Fibroblast of mammary gland (primary cell): ENCODE measurements at places on chromosomes 7 and 10.

DNA sequence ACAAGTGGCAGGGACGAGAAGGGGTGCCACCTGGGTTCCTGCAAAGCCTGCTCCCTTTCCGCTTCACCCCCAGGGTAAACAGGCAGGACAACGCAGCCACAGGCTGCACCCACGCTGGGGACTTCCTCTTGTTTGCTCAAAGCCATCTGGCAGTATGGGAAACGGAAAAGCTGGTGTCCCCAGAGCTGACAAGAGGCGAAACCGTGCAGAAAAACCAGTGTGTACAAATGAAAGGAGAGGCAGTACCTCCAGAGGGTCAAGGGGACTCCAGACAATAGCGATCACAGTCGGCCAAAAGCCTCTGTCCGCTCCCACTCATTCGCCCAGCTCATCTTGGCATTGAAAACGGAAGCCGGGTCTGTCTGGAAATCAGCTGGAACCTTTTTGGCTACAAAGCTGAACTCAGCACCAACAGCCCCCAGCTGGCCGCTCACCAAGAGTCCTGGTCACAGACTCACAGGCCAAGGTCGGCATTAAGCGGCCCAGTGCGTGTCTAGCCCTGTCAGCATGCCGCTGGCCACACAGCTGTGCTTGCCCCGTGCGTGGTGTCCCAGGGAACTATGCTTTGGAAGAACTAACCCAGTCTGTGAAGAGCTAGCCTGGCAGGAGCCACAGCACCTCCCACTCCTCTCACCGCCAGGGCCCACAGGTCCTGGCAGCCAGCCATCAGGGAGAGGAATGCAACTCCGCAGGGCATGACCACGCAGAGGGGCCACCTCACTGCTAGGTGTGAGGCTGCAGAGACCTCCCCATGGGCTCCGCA lies 10.4 kb downstream of the TNS3 start:
- peak; percentile 72 for DNase-seq

- no peak for DNase-seq
Measured at GRCh38 chr10:99805190-99805589, 22.8 kb downstream of the ABCC2 start.

DNA sequence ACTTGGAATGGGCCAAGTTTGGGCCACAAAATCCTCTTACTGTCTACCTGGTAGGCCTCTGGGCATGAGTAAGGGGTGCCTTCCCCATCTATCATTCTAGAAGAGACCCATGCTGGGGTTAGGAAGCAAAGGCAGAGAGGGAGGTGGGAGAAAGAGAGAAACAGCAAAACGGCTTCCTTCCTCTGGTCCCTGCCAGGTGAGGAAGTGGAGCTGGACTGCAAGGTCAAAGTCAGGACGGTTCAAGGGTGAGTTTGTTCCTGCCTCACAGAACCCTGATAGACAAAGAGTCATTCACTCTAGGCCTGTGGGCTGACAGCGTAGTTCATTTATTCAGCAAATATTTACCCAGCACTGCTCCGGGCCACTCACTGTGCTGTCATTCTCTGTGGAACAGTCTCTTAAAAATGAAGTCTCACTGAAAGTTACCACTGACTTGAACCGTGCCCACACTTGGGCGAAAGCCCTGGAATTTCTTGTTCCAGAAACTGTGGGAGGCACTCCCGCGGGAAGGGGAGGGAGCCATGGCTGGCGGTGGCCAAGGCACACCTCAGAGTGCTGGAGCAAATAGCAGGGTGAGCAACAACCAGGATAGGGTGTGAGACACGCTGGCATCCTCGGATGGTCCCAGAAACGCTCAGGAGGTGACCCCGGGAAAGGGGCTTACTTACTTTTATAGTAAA lies 26.2 kb upstream of the ECHDC3 start:
- no peak for DNase-seq

DNA sequence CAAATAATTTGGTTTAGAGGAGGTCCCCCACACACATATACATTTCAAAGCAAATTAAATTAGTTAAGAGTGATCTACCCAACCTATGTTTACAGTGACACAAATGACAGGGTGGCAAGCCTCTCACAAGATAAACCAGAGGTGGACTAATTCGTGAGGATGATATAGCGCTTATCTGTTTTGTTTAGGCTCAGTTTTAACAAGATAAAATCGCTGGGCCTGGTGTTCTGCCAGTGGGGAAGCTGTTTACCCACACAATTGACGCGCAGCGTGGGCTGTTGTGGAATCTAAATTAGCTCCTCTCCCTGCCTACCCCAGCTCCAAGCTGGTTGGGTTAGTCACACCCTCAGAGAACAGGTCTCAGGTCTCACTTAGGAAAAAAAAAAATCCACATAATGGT lies 16.7 kb upstream of the PLXNA4 start:
- no peak for DNase-seq

DNA sequence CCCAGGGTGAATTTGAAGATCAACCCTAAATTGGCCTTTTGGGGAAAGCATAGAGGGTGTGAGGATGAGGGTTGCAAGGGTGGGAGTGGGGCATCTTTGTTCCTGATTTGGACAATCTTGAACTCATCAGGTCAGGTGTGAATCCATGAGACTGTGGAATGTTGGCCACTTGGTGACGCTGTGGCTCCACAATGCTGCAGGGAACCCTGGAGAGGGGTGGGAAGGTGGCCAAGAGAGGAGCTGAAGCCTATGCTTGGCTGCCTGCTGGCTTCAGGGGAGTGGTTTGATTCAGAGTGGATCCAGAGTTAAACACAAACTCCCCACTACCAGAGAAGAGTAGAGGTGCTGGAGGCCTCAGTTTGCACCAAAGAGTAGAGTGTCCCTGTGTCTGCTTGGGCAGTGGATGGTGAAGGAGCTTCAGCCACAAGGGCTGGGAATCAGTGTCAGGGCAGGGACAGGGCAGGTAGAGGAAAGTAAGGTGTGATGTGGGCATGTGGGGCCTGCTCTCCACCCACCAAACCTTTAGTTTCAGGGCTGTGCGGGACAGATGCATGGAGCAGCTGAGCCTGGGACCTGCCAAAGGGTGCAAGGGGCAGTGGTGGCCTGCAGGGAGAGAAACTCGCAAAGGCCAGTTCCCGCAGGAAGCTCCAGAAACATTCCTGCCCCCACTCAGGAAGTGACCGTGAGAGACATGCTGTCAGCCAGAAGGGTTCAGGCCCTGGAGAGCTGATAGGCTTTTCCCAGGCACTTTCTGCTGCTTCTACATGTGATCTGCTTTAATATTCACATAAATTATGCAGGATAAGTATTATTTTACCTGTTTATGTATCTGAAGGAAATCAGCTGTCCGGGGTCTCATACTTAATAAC lies 81.0 kb upstream of the PRSS58 start:
- peak; percentile 47 for DNase-seq
